Stimulated activated CD4-positive, alpha-beta T cell treated with anti-CD3 and anti-CD28 coated beads, Interleukin-2, amount 100 ng/mL, for 24 hours (primary cell): ENCODE measurements at places on chromosomes 2 and 18.
A peak's percentile ranks its signal among the peaks of the same experiment; 100 is the strongest.

DNA sequence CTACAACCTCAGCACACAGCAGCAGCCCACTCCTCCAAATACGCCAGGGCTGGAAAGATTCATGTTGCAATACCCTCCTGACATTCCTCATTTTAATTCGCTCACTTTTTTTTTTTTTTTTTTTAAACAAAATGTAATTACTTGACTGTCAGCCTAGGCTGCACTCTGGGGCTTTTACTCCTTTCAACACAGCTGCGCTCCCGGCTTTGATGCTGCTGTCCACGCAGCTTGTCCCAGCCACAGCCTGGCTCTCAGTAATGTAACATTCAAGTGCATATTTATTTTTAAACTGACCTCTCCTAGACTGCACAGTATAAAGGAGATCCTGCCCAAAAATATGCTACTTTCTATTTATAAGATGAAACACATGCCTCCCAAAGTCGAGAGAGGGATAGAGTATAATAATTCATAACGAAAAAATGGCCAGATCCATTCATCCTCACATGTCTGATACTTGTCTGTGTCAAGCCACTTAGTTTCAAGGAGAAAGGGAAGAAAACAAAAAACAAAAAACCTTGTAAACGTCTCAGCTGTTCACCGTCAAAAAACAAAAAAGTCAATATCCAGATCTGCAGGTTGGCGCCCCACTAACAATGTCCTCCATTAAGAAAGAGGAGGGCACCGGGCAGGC lies 949 bp downstream of the CDC42EP3 start:
- no peak for DNase-seq

DNA sequence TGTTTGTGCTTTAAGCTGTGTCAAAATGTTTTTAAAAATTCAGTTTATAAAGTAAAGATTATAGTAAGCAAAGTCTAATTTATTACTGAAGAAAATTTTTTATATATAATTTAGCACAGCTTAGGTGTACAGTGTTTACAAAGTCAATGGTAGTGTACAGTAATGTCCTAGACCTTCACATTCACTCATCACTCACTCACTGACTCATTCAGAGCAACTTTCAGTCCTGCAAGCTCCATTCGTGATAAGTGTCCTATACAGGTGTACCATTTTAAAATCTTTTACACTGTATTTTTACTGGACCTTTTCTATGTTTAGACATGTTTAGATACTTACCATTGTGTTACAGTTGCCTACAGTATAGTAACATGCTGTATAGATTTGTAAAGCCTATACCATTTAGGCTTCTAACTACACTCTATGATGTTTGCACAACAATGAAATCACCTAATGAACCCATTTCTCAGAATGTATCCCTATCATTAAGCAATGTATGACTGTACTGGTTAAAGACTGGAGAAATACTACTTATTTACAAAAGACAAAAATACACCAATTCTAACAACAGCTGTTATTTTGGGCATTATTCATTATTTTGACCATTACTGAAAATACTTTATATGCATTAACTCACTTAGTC lies 95.1 kb downstream of the STRN start:
- DNase-seq, result no peak

DNA sequence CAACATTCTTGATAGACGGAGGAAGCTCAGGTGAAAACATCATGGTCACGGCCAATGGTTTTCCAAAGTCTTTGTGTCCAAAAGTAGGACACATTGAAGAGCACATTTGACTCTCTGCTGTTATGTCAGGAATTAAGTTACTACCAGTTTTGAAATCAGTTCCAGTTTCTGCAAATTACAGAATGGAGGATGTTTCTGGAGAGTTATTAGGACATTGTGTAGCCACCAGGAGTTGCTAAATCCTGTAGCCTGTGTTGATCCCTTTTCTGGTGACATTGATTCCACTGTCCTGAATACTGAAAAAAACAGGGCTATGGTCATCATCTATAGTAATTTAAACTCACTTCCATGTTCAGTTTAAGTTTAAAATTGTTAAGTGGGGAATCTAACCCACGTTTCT lies 15.3 kb downstream of the UPP2 start:
- DNase-seq, result no peak

DNA sequence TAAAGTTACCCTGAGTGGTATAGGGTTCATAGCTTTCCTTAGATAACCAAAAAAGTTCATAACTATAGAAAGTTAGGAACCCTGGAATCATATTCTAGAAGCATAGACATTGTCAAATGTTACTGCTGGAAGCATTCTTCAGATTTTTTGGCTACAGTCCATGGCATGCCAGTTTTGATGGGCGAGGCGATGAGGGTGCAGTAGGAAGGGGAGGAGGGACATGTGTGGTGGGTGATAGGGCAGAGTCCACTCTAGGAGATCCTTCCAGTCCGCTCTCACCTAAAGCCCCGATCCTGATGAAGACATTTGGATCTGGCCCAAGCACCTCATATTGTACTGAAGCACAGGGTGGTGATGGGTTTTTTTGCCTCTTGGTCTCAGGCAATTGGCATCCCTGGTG lies 91.8 kb downstream of the HRH4 start:
- DNase-seq, result no peak

DNA sequence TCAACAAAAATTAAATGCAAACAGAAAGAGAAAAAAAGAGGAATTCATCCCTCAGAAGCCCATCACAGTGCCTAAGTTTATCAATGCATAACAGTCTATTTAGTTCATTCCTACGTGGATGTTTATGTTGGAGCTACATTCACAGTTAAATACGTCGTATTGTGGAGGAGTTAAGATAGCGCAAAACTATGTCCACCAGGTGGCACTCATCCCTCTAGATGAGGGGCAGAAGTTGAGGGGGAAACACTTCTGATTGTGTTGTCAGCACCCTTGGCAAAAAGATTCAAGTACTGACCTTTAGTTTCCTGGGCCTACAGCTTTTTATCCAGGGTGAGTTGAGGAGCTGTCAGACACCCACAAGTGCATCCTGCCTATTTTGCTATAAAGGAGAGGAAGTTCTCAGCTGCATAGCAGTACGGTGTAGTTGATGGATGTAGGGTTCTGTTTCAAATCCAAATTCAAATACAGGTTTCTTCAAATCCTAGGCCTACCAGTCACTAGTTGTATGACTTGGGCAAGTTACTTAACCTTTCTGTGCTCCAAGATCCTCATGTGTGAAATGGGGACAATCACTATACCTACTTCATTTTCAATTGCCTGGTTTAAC lies 26.8 kb upstream of the MYO1B start:
- DNase-seq, result peak; percentile 55

DNA sequence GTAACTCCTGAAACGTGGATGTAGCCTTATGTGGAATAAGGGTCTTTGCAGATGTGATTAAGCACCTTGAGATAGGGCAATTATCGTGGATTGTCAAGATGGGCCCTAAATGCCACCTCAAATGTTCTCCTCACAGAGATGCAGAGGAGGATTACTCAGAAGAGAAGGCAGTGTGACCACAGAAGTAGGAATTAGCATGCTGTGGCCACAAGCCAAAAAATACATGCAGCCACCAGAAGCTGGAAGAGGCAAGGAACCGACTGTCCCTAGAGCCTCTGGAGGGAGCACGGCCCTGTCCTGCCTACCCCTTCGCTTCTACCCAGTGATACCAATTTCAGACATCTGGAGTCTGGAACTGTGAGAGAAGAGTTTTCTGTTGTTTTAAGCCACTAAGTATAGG lies 47.3 kb upstream of the MGAT5 start:
- no peak for DNase-seq

- DNase-seq, result no peak
Measured at GRCh38 chr18:10916865-10917264, 232.5 kb downstream of the PIEZO2 start.

- DNase-seq, result no peak
Measured at GRCh38 chr2:126467367-126468054, 188.4 kb upstream of the GYPC start.

GRCh38 chr2:230694241-230694640 lies 18.4 kb upstream of the CAB39 start:
- no peak for DNase-seq

- DNase-seq, result no peak
Measured at GRCh38 chr2:37713258-37713700, 41.8 kb upstream of the CDC42EP3 start.

DNA sequence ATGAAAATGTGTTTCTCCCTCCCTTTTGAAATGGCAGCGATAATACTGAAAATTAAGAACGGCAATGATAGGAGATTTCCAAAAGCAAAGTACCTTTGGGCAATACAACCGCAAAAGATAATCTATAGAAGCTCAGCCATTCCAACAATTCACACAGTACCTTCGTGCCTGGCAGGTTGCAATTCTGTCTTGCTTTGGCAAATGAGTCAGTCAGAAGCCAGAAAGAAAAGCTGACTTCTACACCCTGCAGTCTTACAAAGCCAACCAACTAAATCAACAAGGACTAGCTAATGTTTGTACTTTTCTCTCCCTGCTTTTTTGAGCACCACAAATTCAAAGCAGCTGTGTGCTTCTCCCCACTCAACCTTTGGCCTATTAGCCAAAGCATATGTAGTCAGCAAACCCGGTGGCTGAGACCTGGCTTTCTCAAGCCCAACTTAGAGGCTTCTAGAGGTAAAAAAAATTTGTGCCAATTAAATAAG lies 25.7 kb upstream of the ID2 start:
- DNase-seq, result no peak

- peak; percentile 29 for DNase-seq
Measured at GRCh38 chr18:57970356-57971095, 73.5 kb upstream of the NEDD4L start.

DNA sequence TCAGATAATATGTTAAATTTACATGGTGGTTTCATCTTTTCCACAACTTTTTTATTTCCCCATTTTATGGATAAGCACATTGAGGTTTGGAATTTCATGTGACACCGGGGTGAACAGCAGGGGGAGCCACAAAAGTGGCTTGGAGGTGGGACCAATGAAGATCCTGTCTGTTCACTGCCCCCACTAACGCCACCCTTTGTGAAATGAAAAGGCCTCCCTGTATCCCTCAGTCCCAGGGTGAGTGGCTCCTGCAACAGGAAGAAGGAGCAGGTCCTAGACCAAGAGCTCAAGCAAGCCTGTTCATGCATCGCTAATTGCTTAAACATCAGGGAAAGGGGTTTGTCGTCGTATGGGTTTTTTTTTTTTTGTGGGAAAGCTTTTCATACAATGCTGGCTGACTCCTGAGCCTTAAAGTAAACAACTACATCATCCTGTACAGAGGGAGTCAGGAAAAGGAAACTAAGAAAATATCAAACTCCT lies 267.8 kb upstream of the EPAS1 start:
- DNase-seq, result no peak

DNA sequence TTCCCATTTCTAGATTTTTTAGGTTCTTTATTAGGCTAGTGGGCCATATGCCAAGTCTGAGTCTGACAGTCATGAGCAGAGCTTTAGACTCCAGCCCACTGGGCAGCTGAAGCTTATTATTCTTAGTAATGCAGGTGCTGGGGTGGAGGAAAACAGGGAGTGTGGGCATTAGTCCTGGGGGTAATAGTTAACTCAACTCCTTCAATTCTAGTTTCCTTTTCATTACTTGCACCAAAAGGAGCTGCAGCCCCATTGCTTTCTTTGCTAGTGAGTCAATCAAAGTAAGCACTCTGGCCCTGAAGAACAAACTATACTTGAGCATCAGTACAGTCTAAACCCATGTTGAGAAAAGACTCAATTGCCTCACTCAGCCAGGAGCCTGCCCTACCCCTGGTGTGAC lies 35.5 kb downstream of the ICOS start:
- DNase-seq, result no peak

DNA sequence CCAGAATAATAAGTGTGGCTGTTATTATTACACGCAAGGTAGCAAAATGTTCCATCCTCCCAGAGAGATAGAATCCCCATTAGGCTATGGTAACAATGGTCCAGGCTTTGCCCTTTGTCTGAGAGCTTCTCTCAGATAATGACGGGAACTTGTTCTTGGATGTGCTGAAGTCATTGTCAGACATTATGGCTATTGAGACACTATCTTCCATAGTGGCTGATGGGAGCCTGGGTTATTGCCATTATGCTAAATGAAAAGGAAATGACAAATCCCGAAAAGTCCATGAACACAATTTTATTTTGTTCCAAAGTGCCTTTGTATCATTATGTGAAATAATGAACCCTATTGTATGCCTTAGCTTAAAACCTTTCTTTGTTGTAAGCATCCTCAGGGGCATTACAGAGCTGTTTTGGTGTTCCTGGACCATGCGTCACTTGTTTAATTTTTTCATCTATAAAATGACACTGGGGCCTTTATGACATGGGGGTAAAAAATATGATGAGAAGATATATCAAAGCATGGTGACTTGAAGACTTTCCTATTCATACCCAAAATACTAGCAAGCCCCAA lies 218.5 kb downstream of the KCNS3 start:
- DNase-seq, result no peak

GRCh38 chr2:129277585-129277981 lies 701.9 kb upstream of the RAB6C start:
- no peak for DNase-seq

DNA sequence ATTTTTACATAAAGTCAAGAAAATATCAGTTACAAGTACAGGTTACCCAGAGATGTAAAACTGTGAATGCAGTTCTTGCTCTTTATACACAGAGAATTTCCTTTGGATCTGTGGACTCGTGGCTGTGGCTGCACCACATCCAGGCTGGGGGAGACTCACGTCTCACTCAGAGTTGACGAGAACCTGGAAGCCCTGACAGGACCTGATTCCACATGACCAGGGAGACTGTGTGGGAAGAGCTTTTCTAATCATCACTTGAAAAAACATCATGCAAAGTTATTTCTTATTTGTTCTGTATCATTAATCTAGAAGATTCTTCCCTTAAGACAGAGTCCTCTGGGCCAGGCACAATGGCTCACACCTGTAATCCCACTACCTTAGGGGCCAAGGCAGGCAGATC lies 1159.0 kb downstream of the RPIA start:
- no peak for DNase-seq

DNA sequence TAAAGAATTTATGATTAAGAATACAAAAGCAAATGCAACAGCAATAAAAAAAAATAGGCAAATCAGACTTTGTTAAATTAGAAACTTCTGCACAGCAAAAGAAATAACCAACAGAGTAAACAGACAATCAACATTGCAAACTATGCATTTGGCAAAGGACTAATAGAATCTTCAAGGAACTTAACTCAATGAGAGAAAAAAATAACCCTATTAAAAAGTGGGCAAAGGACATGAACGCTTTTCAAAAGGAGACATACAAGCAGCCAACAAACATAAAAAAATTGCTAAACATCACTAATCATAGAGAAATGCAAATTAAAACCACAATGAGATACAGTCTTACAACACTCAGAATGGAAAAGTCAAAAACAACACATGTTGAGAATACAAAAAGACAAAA lies 166.0 kb upstream of the DSEL start:
- DNase-seq, result no peak

- no peak for DNase-seq
Measured at GRCh38 chr2:65329525-65329924, 101.9 kb downstream of the ACTR2 start.

GRCh38 chr2:883260-883802 lies 67.3 kb upstream of the SNTG2 start:
- DNase-seq, result no peak

DNA sequence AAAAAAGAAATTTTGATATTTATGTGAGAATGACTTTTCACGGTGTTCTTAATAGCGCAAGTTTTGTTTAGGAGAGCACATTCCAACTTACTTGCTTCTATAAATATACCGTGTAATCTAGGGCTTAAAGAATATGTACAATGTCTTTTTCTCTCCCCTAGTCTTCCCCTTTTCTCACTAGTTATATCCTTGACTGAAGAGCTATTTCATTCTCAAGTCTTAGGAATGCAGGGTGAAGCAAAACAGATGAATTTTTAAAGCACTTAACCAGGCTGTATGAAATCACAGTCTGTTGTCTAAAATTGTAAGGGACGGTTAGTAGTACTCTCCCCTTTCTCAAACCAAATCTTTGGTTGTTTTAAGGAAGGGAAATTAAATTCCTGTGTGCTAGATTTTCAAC lies 29.6 kb upstream of the SLC30A6 start:
- no peak for DNase-seq
